ENCODE measurements at places on chromosomes 11 and 22.

- no peak for DNase-seq
Measured at GRCh38 chr11:833114-833791, 501 bp downstream of the CD151 start.

DNA sequence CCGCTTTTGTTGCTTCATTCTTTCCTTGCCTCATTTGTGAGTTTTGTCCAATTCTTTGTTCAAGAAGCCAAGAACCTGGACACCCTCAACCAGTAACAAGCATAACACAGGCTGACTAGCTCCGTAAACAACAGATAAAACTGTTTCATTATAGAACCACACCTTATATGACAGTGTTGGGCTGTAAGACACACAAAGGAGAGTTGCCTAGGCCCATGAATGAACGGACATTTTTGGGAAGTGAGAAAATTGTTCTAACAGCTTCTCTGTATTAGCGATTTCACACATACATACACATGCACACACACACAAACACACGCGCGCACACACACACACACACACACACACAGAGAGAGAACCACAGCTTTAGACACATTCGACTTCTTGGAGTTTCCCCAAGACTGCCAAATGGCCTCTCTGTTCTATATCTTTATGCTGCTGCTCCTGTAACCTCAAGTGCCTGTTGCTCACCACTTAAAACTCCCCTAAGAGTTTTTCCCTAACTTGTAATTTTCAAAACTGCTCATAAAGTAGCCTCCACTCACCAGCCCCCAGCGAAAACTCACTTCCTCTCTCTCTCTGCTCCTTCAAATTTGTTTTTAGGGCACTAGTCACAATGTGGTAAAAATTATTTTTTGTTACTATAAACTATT, 35.9 kb downstream of the CTSC start:
- no peak for DNase-seq

DNA sequence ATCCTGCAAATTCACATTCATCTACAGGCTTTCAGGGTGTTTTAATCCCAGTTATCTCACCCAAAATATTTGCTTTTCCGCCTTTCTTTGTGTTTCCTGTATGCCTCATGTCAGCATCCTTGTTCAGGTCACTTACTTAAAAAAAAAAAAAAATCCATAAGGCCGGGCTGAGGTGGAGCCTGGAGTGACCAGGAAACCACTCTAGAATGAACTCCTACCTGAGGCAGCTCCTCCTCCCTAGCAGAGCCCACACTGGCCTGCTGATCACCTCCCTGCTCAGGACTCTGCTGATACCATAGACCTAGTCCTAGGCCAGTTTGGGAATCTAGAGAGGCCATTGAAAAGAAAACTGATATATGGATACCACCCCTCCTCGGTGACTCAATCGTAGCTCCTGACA, 8.7 kb upstream of the DGAT2 start:
- no peak for DNase-seq

DNA sequence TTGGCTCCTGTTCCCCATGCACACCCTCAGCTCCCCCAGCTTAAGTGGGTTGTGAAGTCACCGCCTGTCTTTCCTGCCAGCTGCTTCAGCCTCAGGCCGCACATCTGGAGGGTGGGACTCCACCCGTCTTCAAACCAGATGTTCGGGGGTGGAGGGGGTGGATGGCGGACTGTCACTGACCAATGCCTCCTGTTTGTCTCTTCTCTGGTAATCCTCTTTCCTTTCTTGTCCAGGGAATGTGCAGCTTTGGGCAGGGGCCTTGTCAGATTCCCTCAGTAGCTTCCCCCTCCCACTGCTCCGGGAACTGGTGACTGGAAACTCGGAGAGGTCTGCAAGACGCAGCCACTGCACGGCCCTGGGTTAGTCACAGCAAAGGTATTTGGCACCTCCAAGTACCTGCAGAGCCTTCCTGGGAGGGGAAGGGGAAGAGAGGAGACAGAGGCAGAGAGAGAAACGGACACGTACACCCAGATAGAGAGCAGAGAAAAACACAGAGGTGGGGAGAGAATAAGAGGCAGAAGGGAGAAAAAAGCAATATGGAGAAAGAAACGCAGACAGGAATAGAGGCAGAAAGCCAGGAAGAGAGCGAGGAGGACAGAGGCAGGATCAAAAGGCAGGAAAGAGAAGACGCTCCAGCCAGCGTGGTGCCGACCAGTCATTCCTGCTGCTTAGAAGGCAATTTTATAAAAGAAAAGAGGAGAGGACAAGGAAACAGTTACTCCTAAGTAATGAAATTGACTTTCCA, 56.1 kb upstream of the TIMP3 start:
- no peak for DNase-seq

GRCh38 chr11:16933756-16934603, 80.2 kb downstream of the PLEKHA7 start:
- DNase-seq, result no peak

- DNase-seq, result no peak
Measured at GRCh38 chr11:73164803-73165540, 22.9 kb upstream of the FCHSD2 start.

DNA sequence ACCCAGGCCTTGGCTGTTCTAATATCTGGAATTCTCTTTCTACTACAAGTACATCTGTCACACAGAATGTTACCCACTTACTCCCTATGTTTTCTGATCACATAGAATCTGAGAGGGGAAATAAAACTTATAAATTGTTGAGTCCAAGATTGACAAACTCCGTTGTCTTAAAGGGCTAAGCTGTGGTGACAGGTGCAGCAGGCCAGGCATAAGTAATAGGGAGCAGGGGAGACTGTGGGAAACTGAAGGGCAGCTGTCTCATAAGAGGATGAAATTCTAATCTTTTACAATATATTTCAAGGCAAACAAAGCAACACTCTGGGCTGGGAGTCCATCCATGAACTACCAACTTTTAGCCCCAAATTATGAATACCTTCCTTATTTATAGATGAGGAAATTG, 133.9 kb downstream of the SLC1A2 start:
- no peak for DNase-seq

DNA sequence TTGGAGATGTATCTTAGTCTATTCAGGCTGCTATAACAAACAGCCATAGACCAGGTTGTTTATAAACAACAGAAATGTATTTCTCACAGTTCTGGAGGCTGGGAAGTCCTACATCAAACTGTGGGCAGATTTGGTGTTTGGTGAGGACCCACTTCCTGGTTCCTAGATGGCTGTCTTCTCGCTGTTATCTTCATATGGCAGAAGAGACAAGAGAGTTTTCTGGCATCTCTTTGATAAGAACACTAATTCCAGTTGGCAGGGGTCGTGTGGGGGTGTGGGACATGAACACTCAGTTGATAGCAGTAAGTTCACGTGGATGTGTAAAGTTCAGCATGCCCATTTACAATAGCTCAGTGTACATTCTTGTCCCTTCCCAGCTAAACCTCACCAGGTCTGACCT, 41.3 kb upstream of the HMGXB4 start:
- no peak for DNase-seq

DNA sequence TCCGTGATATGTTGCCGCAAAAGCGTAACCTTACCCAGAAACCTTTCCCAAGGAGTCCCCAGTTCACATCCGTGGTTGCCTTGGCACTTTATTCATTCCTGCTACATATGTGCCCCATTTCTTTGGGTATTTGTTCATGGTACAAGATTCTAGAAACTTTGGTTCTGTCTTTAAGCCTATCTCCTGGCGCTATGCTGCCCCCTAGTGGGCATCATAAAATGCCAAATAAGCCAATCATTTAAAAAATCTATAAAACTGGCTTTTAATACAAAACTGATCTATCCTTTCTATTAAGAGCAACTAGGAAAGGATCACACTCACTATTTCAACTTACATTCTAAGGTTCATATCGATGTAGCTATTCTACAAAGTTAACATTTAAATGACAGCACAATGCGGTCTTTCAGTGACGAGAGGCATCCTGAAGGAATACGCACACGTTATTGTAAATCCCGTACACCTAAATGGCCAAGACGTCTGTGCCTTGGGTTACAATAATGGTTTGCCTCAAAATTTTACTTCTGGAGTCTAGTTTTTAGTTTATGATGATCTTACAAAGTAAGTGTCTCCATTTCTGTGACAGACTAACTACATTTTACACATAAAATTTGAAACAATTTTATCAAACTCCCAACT, 16.2 kb downstream of the PIWIL3 start:
- no peak for DNase-seq

All from esophagus squamous epithelium (tissue), 5 donors.